ENCODE measurements at places on chromosomes 5 and 9. TPM values are rescaled to one million over a fixed set of nuclear protein-coding genes. Genes with fewer than 3 reads are reported as not detected.

GRCh38 chr5:122062205-122062604 is 15.9 kb downstream of the LOX start:
- DNase-seq = no peak

DNA sequence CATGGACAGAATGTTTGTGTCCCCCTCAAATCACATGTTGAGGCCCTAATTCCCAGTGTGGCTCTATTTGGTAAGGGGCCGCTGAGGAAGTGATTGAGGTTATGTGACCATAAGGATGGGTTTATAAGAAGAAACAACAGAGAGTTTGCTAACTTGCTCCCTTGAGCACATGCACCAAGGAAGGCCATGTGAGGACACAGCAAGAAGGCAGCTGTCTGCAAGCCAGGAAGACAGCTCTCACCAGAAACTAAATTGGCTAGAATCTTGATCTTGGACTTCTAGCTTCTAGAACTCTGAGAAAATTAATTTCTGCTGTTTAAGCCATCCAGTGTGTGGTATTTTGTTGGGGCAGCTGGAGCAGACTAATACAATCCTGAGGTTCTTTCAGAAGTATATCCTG is 35.2 kb upstream of the CDC42SE2 start:
- DNase-seq = no peak

GRCh38 chr5:67190410-67190809 is 6.2 kb downstream of the CD180 start:
- DNase-seq = no peak

DNA sequence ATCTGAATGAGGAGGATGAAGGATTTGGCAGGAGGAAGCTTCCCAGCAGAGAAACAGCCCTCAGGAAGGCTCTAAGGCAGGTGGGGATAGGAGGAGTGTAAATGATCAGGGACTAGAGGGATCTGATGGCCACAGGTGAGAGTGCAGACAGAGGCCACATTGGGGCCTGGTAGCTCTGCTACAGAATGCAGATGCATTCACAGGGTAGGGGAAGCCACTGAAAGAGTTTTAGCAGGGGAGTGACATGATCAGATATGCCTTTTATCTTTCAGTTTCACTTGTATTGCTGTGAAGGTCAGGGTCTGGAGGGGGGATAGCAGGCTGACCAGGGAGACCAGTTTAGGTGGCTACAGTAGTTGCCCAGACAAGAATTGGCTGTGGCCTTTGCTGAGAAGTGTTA is 3.0 kb downstream of the TXNDC15 start:
- DNase-seq = no peak

DNA sequence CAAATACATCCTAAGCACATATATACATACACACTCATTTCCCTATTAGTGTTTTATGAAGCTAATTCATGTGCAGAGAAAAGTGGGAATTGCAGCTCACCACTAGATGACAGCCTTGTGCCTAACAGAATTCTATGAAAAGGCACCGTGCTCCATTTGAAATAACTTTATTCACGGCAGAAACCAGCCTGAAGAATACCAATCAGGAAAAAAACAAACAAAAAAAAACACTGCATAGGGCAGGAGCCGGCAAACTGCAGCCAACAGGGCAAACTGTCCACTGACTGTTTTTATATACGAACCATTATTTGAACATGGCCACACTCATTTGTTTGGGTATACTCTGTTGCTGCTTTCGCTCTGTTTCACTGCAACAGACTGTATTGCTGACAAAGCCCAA is 33.6 kb downstream of the ERMP1 start:
- DNase-seq = peak; percentile 22

DNA sequence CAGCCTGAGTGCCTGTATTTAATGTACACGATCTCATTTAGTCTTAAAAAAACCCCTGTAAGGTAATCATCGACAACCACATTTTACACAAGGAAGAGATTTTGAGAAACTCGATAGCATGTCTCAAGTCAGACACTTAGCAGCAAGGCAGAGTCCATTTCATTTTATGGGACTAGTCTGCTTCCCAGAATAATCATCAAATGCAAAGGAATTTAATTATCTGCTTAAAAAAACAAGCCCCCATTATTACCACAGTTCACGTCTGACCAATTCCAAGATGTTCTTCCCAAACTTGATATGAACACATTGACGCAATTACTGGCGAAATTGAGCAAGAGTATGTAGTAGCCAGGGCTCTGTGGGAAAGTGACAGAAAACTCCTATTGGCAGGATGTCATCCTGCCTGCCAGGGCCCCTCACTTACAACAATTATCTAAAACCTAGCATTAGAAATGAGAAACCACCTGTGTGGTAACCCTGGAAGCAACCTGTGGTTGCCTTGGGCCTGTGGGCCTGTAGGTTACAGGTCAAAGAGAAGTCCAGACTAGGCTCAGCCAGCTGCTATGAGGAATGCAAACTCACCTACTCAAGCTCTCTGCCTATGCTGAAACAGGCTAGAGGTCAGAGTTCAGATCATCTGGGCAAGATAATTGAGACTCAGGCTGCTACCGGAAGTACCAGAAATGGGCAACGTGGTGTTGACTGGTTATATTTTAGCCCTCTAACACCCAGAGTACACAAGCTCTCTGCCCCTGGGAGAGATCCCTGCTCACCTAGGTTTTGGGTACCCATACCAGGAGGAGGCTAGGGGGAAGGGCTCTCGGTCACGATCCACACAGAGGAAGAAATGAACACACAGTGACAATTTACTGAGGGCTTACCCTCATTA is 1.6 kb downstream of the B4GALT1 start:
- DNase-seq = no peak

GRCh38 chr5:158777647-158778350 is 321.9 kb downstream of the EBF1 start:
- no peak for DNase-seq

DNA sequence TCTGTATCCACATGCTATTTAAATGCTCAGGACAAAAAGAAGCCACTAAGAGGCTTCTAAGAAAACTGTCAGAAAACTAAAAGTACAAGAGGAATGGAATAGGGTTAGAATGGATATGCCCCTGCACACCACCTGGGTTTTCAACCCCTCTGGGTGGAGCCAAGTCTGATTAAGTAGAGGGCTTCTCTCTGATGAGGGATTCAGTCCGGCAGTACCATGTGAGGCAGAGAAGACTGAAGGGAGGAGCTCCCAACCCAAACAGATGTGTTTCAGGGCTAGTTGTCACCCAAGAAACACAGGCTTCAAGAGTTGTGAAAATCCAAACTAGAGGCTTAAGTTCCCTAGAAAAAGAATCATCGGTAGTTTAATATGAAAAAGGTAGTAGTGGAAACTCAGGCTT is 12.5 kb downstream of the NREP start:
- no peak for DNase-seq

DNA sequence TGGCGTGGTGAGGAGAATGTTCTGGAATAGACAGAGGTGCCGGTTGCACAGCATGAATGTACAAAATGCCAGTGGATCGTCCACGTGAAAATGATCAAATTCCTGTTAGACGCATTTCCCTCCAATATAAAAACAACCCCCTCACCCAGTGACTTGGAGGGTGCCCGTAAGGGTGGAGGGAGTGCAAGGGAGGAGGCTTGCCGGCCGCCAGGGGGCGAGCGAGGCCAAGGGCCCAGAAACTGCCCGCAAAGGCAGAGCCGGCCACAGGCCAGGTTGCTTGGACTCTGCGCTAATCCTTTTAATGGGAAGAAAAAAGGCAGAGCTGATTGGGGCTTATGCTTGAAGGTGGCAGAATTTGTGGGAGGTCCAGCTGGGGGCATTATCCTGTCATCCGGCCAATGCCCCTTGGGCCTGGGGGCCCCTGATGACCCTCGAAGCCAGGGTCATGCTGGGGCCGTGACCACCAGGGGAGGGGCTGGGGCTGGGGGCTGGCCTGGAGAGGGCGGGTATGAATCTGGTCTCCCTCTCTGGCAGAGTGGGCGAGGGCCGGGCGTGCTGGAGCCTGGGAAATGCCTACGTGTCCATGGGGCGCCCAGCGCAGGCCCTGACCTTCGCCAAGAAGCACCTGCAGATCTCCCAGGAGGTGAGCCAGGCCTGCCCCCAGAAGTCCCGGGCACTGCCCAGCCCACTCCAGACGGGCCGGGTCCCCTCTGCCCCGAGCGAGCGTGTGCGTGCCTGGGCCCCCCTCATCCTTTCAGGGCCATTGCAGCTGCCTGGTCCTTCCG is 12.0 kb downstream of the GPSM1 start:
- no peak for DNase-seq

- no peak for DNase-seq
Observed at GRCh38 chr9:13911473-13911872, 402.5 kb downstream of the NFIB start.

DNA sequence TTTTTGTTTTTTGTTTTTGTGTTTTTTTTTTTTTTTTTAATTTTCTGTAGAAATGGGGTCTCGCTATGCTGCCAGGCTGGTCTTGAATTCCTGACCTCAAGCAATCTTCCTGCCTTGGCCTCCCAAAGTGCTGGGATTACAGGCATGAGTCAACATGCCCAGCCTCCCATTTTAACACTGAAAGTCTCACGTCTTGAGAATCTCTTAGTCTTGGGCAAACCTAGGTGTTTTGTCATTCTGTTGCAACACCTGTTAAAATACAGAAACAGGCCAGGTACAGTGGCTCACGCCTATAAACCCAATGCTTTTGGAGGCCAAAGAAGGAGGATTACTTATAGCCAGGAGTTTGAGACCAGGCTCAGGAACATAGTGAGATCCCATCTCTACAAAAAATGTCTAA is 599.0 kb downstream of the TLR4 start:
- no peak for DNase-seq

GRCh38 chr5:141343242-141343952 is at the start of gene PCDHGA3:
Gene PCDHGA3 (plus strand): TSS chr5:141343829. CDS start chr5:141344034, 205 bp downstream.
- no peak for DNase-seq

DNA sequence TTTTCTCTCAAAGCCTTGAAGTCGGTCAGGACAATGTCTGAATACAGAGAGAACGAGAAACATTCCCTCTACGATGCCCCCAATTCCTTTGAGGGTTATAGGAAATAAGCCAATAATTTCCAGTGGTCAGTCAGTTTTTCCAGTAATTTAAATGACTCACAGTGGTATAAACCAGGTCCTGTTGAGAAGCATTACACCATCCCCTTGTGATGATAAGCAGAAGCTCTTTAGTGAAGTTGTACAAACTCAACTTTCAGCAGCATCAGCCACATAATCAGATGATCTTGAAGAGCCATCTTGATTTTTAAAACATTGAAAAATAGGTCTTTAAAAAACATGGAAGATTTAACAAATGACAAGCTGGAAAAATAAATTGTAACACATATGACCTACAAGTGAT is 173.9 kb upstream of the ZNF462 start:
- no peak for DNase-seq

DNA sequence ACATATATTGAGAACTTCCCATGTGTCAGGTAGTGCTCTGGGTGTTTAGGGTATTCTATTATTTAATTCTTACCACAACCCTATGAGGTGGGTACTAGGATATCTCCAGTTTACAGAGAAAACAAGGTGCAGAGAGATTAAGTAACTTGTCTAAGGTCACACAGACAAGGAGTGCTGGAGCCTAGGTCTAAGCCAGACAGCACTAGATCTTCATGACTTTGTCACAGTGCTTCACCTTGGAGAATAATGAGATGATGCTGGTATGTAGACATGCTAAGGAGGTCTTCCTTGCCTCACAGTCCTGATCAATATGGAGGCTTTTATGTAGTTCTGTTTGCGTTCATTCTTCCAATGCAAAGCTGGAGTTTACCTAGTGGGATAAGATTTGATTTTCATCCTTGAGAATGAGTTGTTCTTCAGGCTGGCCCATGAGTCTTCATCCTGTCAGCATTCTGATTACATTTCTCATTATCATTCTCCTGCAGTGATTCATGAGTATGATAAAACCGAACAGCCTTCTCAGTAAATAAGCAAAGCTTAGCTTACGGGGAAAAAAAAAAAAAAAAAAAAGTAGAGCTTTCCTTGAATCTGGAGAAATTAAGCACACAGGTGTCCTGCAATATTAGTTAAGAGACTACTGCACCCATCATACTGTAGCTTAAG is 176.3 kb downstream of the C9orf152 start:
- DNase-seq = no peak

DNA sequence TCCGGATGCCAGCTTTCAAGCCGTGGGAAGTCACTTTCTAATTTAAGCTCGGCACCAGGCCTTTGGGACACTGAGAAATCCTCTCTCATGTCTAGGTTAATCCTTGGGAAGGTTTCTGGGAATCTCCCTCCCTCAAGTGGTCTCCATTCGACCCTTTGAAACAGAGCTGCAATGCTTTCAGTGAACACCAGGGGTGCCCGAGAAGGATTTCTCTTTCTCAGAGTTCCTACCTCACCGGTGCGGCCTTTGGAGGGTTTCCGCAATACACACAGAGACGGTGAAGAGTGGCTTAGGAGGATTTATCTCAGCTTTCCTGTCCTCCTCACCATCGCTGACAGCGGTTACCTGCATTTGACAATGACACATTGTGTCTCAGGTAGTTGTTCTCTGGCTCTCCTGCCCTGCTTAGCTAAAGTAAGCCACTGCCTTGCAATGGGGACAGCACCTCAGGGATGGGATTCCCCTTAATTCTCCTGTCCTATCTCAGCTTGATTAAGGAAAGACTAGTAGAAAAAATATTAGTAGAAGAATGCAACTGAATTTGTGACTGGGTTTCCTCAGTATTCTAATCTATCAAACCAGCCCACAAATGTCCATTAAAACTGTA is 180.6 kb downstream of the GABRG2 start:
- DNase-seq = no peak

- no peak for DNase-seq
Observed at GRCh38 chr5:58268268-58268667, 191.6 kb downstream of the PLK2 start.

- no peak for DNase-seq
Observed at GRCh38 chr9:115373000-115373709, 255.2 kb upstream of the TNC start.

- DNase-seq = no peak
Observed at GRCh38 chr5:58241389-58241788, 218.5 kb downstream of the PLK2 start.

- peak; percentile 29 for DNase-seq
Observed at GRCh38 chr5:55821731-55822512, 29.2 kb upstream of the IL31RA start.

- no peak for DNase-seq
Observed at GRCh38 chr9:104775574-104775936, 11.6 kb downstream of the NIPSNAP3B start.

The PNPLA7 gene
- 4.5 TPM for polyA plus RNA-seq

The IFNB1 gene
- not detected for polyA plus RNA-seq

The TRAF2 gene
- polyA plus RNA-seq = 13.7 TPM

The RGMB gene
- polyA plus RNA-seq = 59.7 TPM

The SSBP2 gene
- 63.5 TPM for polyA plus RNA-seq

The GARIN3 gene
- polyA plus RNA-seq = not detected

The IL6ST gene
- 52.5 TPM for polyA plus RNA-seq
